ENCODE measurements at places on chromosomes 2 and 18. TPM values are rescaled to one million over a fixed set of nuclear protein-coding genes. Genes with fewer than 3 reads are reported as not detected.

ALK gene
- under 0.01 TPM for total RNA-seq

SRD5A2 gene
- not detected for total RNA-seq

DNPEP gene
- 72.5 TPM for total RNA-seq

SLC5A7 gene
- not detected for total RNA-seq

ACKR3 gene
- total RNA-seq = 0.17 TPM

DNER gene
- total RNA-seq = 0.26 TPM

THOC1 gene
- total RNA-seq = 33.9 TPM

TNFAIP6 gene
- total RNA-seq = 53.8 TPM

ANKRD30B gene
- under 0.01 TPM for total RNA-seq

KIF5C gene
- 0.17 TPM for total RNA-seq

HMSD gene
- 0.83 TPM for total RNA-seq

ACTG2 gene
- total RNA-seq = 4.1 TPM

DSC3 gene
- total RNA-seq = under 0.01 TPM

COL5A2 gene
- total RNA-seq = 253 TPM

CTAGE1 gene
- total RNA-seq = under 0.01 TPM

ANKRD44 gene
- total RNA-seq = 4.9 TPM

BOLL gene
- not detected for total RNA-seq

AKAIN1 gene
- not detected for total RNA-seq

PRSS56 gene
- total RNA-seq = not detected

FAM161A gene
- 2.6 TPM for total RNA-seq

LCT gene
- under 0.01 TPM for total RNA-seq

HTR2B gene
- 92.5 TPM for total RNA-seq

MSH2 gene
- total RNA-seq = 19.7 TPM

ABCA12 gene
- under 0.01 TPM for total RNA-seq

LONRF2 gene
- total RNA-seq = under 0.01 TPM

PPP1R1C gene
- 0.50 TPM for total RNA-seq

DNAH7 gene
- total RNA-seq = 0.99 TPM

STPG4 gene
- 0.33 TPM for total RNA-seq
